ENCODE measurements at places on chromosomes 2 and 18.

DNA sequence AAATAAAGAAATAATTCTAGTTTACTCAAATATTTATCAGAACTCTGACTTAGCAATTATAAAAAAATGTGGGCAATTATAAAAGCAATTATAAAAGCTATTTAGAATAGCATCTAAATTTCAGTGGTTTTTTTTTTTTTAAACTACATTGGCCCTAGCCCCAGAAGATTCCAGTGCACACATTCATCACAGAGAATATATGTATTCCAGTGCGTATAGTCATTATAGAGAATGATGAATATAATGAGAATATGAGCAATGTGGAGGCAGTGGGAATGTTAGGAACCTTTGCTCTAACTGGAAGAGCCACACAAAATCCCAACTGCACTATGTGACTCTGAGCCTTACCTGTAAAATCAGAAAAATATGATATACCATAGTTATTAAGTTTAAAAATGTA is 10.5 kb downstream of the MAP3K2 start:
- DNase-seq = no peak

- no peak for DNase-seq
These were observed 2.4 kb downstream of the SMCHD1 start for GRCh38 chr18:2657788-2658458.

DNA sequence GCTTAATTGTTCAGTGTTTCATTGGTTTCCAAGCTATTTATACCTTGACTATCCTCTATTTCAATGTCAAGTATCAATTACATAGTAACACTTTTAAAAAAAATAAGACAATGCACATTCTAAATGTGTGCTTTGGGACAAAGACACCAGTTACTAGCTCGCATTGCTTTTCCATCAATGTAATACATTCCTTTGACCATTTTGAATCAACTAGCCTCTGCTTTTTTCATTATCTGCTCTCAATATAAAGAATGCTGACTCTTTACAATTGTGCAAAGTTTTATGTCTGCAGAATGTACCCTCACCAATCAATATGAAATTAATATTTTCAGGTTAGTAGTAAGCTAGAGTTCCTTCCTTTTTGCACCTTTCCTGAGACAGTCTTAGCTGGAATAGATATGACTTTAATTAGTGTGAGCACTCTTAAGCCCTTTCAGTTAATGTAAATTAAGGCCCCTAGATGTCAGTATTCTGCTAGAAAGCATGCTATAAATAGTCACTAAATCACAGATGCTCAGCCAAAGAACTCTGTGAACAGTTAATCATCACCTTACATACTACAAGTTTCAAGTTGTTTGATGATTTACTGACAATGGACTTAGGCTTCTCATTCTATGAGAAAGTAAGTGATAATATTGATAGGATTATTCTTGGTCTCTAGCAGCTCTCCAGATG is 413.6 kb downstream of the PTH2R start:
- DNase-seq = no peak

- DNase-seq = no peak
These were observed 71.3 kb upstream of the NRXN1 start for GRCh38 chr2:51103205-51103604.

DNA sequence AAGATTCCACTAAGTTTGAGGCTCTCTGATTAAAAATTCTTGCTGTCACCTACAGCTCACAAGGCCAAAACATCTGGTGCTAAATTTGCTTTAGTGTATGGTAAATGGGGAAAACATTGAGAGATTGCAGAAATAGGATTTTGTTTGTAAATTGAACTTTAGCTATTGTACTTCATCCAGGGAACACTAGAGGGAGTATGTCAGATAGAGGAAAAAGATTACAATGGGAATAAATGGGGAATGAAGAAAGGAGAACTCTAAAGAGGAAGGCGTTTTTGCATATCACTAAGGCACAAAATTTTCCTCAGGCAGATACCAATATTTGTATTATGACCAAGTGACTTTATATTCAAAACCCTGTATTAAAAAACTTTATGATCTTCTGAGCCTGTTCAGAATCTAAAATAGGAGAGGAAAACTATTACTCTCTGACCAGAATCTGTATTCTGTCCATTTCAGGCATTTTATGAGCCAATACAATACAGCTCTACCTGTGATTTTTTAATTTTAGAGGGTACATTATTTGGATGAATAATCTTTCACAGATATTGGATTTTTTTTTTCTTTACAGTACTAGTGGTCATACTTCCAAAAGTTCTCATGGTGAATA is 52.3 kb upstream of the ITGB6 start:
- DNase-seq = no peak

- DNase-seq = no peak
These were observed 8.8 kb downstream of the NABP1 start for GRCh38 chr2:191686729-191687128.

DNA sequence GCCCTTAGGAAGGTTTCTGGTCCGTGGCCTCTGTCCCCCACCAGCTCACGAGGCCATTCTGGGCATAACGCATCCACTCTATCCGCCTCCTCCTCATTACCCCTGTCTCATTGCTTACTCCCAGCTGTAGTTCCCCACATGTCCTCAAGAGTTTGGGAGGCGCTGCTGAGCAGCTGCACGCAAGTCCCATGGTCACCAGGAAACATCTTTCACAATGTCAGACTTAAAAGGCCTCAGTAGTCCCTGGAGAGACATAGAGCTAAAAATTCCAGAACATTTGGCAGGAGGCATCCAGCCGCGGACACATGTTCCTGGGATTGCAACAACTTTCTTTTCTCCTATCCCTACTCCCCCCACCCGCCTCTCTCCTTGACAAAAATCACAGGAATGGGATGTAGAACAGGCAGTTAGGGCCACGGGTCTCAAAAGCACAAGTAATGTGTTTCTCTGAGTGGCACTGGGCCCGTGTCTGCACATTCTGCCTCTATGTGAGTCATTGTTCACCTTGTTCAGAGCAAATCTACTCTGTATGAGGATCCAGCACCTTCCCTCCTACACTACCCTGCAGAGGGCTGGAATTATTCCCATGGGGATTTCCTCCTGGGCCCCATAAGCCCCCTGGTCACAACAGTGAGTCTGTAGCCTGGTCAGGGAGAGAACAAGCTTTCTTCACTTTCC is 8.1 kb downstream of the LBH start:
- peak; percentile 71 for DNase-seq

- DNase-seq = no peak
These were observed 119.8 kb downstream of the BCL2 start for GRCh38 chr18:63199743-63200241.

DNA sequence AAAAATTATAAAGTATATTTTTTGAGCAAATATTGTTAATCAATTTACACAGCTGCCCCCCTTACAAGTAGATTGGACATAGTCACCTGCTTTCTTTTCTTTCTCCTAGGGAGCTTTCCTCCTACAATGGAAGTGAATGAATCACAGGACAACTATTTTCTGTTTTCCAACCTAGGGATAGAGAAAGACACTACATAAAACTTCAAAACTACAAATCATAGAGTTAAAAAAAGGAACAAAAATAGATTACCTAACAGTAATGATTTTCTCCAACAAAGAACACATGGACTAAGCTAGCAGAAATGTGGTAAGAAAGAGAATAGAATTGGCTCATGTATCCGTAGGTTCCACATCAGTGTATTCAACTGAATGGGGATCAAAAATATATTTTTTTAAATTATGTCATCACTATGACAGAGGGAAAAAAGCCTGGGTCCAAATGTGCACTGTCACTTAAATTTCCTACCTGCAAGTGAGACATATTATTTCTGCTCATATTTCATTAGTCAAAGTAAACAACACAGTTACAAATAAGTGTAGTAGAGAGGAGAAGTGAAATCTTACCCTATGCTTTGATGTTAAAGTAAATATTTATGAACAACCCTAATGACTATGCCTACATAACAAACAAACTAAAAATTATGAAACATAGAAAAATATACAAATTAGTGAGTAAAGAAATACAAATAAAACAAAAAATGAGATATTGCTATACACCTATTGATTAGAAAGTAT is 756.7 kb downstream of the SOCS6 start:
- DNase-seq = no peak

GRCh38 chr2:120305296-120305695 is 40.6 kb upstream of the INHBB start:
- no peak for DNase-seq

DNA sequence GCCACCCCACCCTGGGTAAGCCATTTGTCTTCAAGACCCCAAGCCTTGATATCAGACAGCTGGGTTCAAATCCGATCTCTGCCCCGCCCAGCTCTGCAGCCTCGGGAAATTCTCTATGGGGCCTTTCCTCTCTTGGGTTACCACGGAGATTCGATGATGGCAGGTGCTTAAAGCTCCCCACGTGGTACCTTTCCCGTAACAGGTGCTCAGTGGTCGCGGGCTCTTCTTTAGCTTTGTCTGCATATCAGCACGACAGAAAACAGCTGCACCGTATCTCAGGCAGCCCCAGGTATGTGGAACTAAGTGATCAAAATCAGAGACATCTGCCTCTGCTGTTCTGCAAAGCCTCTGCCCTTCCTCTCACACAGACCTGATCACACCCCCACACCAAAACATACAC is 37.4 kb downstream of the TTC32 start:
- no peak for DNase-seq

- DNase-seq = no peak
These were observed 85.6 kb upstream of the ETAA1 start for GRCh38 chr2:67311536-67311935.

DNA sequence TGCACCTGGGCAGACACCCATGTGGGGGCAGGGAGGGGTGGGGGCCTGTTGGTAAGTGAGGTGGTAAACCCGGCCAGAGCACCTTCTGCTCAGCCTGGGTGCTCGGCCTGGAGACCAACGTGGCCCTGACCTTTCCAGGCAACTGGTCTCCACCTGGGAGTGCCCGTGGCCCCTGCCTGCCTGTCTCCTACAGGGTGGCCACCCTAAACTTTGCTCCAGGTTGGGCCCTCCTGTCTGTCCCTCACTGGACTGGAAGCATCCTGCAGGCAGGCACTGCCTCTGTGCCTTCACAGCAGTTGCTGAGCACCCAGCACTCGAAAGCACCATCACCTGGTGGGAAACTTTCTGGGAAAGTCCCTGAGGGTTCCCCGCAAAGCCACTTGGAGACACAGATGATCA is 171.3 kb downstream of the TWIST2 start:
- no peak for DNase-seq

GRCh38 chr2:164115806-164116205 is 380.0 kb upstream of the FIGN start:
- no peak for DNase-seq

DNA sequence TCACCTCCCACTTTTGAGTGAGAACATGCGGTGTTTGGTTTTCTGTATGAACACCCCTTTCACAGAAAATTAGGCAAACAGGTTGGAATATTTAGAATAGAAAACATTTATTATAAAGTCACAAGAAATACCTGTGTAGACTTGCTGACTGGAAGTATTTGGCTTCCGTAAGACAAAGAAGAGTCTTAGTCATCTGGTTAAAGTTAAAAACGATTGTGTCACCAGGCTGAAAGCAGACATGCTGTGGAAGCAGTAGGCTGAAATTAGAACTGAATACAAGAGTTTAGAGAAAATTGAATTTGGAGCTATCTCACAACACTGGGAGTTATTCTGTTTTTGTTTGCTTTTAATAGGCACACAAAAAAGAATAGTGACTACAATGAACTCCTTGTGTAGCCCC is 16.2 kb upstream of the CLASP1 start:
- DNase-seq = no peak

DNA sequence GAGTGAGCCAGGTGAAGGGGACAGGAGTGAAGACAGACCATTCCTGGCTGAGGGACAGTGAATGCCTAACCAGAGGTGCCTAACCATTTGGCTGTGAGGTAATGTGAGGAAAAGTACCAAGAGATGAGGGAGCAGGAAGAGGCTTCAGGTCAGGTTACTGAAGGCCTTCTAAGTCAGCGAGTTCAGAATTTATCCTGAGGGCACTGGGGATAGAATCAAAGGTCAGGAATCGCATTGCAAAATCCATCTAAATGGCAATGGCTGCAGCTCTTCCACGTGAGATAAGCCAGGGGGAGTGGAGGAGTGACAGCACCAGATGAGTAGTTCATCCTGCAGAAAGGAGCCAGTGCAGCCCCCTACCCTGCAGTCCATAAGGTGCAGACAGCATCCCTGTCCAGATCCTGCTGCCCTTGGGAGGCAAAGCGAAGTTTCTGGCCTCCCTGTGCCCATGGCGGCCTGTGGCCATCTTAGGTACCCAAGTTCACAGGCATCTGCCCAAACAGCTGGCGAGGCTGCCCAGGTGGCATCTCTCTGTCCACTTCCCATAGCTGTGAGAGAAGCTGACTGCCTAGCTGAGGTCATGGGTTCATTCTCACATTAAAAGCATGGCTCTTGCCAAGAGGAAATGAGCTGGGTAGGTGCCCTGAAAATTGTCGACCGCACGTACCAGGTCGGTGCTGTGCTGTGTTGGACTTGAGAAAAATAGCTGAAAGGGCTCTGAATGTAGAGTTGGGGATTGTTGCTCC is 49.5 kb downstream of the CYP27C1 start:
- no peak for DNase-seq

DNA sequence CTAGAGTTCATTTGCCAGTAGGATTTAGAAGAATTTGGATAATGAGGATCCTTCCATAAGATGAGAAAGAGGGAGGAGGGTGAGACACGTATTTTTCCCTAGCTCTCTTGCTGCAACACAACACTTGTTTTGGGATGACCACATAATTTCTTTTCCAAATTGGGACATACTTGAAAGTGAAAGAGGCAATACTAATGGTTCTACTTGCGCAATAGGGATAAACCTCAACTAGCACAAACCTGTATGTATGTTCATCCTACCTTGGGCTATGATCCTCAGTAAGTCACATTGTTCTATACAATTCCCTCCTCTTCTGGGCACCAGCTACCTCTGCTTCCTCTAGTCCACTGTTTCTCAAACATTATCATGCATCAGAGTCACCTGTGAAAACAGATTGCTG is 1208.8 kb upstream of the LRRTM1 start:
- DNase-seq = no peak

GRCh38 chr2:239953418-239954061 is 71.6 kb downstream of the NDUFA10 start:
- DNase-seq = no peak

DNA sequence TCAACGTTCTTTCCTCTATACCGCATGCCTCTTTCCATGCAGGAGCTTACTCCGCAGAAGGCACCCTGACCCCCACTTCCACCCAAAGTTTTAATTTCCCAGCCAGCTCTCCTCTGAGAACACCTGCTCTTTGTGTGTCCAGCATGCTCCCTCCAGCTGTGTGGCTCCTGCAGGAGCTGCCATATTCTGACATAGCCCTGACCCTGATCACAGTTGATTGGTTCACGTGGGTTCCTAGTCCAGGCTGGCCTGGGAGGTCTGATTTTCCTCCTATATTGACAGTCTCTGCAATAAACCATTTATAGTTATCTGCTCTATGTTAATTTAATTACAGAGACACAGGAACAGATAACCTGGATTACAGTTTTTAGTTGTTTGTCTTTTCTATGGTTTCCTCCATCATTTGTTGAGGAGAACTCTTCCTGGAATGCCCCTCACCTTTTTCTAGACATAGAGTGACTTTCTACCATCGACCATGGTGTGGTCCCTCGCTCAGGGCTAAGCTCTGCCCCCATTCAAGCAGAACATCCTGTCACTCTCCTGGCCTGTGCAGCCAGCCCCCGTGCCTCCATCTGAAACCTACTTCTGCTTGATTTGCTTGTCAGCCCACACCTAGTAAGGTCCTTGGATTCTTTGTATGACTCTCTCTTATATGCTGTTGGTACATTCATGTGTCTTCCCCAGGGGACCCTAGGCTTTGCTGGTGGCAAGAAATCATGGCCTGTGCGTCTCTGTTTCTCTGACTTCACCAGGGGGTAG is 231.5 kb downstream of the LPIN1 start:
- DNase-seq = no peak

Measured in activated T-cell treated with anti-CD3 and anti-CD28 coated beads for 48 hours (primary cell).